ENCODE measurements at places on chromosomes 11 and 22. TPM values are rescaled to one million over a fixed set of nuclear protein-coding genes. Genes with fewer than 3 reads are reported as not detected.

OR5P2 gene
- not detected for total RNA-seq

CNGA4 gene
- total RNA-seq = not detected

FDXACB1 gene
- 4.7 TPM for total RNA-seq

PARVA gene
- total RNA-seq = 0.20 TPM

LARGE1 gene
- total RNA-seq = 0.22 TPM

MS4A6A gene
- 1.7 TPM for total RNA-seq

SLC22A8 gene
- not detected for total RNA-seq

TMEM218 gene
- 15.9 TPM for total RNA-seq

B3GAT1 gene
- total RNA-seq = 0.53 TPM

OR8G1 gene
- 0.54 TPM for total RNA-seq

YPEL4 gene
- total RNA-seq = 0.51 TPM

LMNTD2 gene
- 3.9 TPM for total RNA-seq

GRCh38 chr22:39134366-39135091 lies 18.0 kb downstream of the CBX7 start:
- no peak overlapping the region for H3K4me3 ChIP-seq
- no peak overlapping the region for H3K27ac ChIP-seq
- DNase-seq = no peak
- H3K4me1 ChIP-seq = peaks cover 13% of the 10 kb centered on the region

- no peaks in the 10 kb centered on the region for H3K27me3 ChIP-seq
- H3K4me3 ChIP-seq = no peak overlapping the region
- no peaks in the 10 kb centered on the region for H3K4me1 ChIP-seq
- H3K27ac ChIP-seq = no peak overlapping the region
- H3K36me3 ChIP-seq = no peaks in the 10 kb centered on the region
Observed at GRCh38 chr11:81246941-81247340, 1486.7 kb downstream of the FAM181B start.

- no peaks in the 10 kb centered on the region for H3K27me3 ChIP-seq
- peaks cover 96% of the 10 kb centered on the region for H3K36me3 ChIP-seq
- H3K27ac ChIP-seq = no peak overlapping the region
- no peak overlapping the region for H3K4me3 ChIP-seq
Observed at GRCh38 chr11:34135439-34135838, 30.0 kb downstream of the NAT10 start.

DNA sequence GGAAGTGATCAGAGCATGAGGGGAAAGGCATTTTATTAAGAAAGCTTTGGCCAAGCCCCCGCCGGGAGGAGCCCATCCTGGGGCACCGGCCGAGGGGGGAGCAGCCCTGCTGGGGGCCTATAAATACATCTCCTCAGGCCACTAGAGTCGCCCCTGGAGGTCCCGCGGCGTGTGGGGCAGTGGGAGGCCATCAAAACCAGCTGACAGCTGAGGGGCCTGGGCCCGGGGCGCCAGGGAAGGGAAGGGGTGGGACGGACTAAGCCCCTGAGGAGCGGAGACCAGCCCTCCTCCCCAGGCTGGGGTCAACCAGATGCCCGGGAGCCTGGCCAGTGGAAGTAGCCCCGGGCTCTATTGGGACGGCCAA lies 13.1 kb downstream of the SCARF2 start:
- H3K27me3 ChIP-seq = peaks cover 72% of the 10 kb centered on the region
- H3K36me3 ChIP-seq = no peaks in the 10 kb centered on the region
- no peak overlapping the region for H3K27ac ChIP-seq
- H3K4me1 ChIP-seq = peaks cover 44% of the 10 kb centered on the region
- DNase-seq = no peak
- no peak overlapping the region for H3K4me3 ChIP-seq

DNA sequence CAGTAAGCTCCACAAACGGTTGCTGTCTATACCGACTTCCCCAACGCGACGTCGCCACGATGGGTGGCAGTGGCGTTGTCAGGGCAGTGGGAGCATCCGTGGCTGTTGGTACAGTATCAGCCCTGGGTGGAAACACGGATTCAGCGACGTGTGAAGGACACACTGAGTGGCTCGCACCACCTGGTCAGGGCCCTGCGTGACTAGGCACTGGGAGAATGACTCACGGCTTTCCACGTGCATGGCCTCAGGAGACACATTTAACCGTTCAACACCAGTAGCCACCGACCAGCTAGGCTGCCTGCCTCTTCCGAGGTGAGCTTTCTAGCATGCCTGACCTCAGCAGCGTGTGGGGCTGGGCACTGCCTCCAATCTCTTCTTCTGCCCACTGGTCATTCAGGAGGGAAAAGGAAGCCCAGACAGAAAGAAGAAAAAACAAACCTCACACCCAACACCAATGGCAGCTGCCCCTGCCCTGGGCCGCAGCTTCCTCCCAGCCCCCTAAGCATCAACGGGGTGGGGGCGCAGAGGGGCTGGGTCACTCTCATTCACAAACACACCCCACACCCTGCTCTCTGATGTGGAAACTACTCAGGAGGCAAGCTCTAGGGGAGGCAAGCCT lies 59.0 kb downstream of the MYH9 start:
- peak; percentile 60 for DNase-seq
- H3K27me3 ChIP-seq = no peaks in the 10 kb centered on the region
- H3K4me1 ChIP-seq = peaks cover 58% of the 10 kb centered on the region
- H3K4me3 ChIP-seq = no peak overlapping the region
- peak overlapping the region; percentile 91 for H3K27ac ChIP-seq

DNA sequence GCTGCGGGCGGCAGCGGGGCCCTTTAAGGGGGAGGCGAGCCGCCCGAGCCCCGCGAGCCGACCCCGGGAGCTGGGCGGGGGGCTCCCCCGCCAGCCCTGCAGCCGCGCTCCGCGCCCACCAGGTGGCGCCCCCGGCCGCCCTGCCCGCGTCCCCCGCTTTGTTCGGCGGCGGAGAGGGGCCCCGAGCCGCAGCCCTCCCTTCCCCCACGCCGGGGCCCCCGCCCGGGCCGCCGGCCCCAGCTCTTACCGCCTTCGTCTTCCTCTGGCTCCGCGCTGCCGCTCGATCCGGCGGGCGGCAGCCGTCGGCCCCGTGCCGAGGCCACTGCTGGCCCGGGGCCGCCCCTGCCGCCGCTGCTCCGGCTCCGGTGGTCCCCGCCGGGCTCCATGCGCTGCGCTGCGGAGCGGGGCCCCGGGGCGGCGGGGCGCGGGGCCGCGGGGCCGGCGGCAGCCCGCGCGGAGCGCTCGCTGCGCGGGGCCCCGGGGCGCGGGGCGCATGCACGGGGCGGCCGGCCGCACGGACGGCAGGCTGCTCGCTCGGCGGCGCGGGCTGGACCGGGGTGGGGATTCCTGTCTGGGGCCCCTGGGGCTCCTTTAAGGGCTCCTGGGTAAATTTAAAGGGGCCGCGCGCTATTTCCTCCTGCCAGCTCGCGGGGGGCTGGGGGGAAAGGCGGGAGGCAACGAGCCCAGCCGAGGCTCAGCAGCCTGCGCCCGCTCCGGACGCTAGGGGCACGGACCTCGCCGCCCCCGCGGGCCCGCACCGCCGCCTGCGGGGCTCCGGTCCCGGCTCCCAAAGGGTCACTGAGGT lies at the start of gene ZFTA:
Gene ZFTA, minus strand, starts transcription at position 539 of the 805 bp plus-strand sequence. Its CDS starts 153 bp downstream, at position 386.
- H3K27me3 ChIP-seq = no peaks in the 10 kb centered on the region
- peaks cover 19% of the 10 kb centered on the region for H3K36me3 ChIP-seq
- peak within 1 kb of the TSS; percentile 65 for H3K27ac ChIP-seq
- peak; percentile 81 for DNase-seq
- H3K4me3 ChIP-seq = peak within 1 kb of the TSS; percentile 60
- peaks cover 8% of the 10 kb centered on the region for H3K4me1 ChIP-seq

GRCh38 chr11:34330653-34331052 lies 27.2 kb downstream of the ABTB2 start:
- H3K4me1 ChIP-seq = no peaks in the 10 kb centered on the region

- DNase-seq = no peak
- peaks cover 81% of the 10 kb centered on the region for H3K36me3 ChIP-seq
- H3K27me3 ChIP-seq = no peaks in the 10 kb centered on the region
Observed at GRCh38 chr11:72721689-72722049, 30.5 kb downstream of the ARAP1 start.

GRCh38 chr22:47169801-47170140 lies 407.3 kb downstream of the TBC1D22A start:
- H3K27me3 ChIP-seq = no peaks in the 10 kb centered on the region
- H3K4me3 ChIP-seq = no peak overlapping the region
- no peak overlapping the region for H3K27ac ChIP-seq
- no peak for DNase-seq
- no peaks in the 10 kb centered on the region for H3K36me3 ChIP-seq

- peaks cover 56% of the 10 kb centered on the region for H3K36me3 ChIP-seq
- no peak overlapping the region for H3K4me3 ChIP-seq
- H3K4me1 ChIP-seq = peaks cover 20% of the 10 kb centered on the region
Observed at GRCh38 chr11:72226701-72227100, 2.1 kb downstream of the INPPL1 start.

- no peaks in the 10 kb centered on the region for H3K4me1 ChIP-seq
- DNase-seq = no peak
- H3K36me3 ChIP-seq = no peaks in the 10 kb centered on the region
- H3K4me3 ChIP-seq = no peak overlapping the region
- H3K27ac ChIP-seq = no peak overlapping the region
Observed at GRCh38 chr11:19089421-19089820, 27.5 kb upstream of the ZDHHC13 start.

DNA sequence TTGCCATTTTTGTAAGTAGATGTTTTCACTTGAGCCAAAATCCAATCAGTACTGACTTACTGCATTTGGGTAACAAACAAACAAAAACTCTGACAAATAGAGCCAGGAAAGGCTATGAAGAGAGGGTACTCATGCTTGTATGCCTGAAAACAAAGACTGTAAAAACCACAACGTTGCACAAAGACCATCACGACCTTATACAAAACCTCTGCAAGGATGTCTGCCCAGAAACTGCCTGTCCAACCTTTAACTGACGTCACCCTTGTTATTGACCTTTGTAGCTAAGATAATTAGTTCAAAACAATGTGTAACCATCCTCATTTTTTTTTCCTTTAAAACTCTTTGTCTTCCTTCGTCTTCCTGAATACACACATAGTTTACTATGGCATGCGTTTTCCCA lies 804 bp upstream of the CREBZF start:
- H3K4me1 ChIP-seq = peaks cover 14% of the 10 kb centered on the region
- peaks cover 24% of the 10 kb centered on the region for H3K36me3 ChIP-seq
- H3K4me3 ChIP-seq = no peak overlapping the region
- H3K27ac ChIP-seq = peak overlapping the region; percentile 98
- DNase-seq = no peak
- no peaks in the 10 kb centered on the region for H3K27me3 ChIP-seq

GRCh38 chr22:31286360-31287255 lies 5.7 kb downstream of the PIK3IP1 start:
- no peak overlapping the region for H3K4me3 ChIP-seq
- H3K36me3 ChIP-seq = no peaks in the 10 kb centered on the region
- peaks cover 21% of the 10 kb centered on the region for H3K4me1 ChIP-seq
- H3K27me3 ChIP-seq = no peaks in the 10 kb centered on the region

- DNase-seq = no peak
- no peak overlapping the region for H3K27ac ChIP-seq
- peaks cover 8% of the 10 kb centered on the region for H3K27me3 ChIP-seq
- H3K36me3 ChIP-seq = no peaks in the 10 kb centered on the region
- peaks cover 2% of the 10 kb centered on the region for H3K4me1 ChIP-seq
Observed at GRCh38 chr22:40674274-40674673, 5.0 kb upstream of the MCHR1 start.

GRCh38 chr11:34316347-34317035 lies 41.3 kb downstream of the ABTB2 start:
- H3K27me3 ChIP-seq = peaks cover 63% of the 10 kb centered on the region
- no peaks in the 10 kb centered on the region for H3K36me3 ChIP-seq
- no peak for DNase-seq
- no peak overlapping the region for H3K4me3 ChIP-seq
- no peak overlapping the region for H3K27ac ChIP-seq

GRCh38 chr11:35207471-35208403 lies 68.8 kb downstream of the CD44 start:
- H3K27me3 ChIP-seq = no peaks in the 10 kb centered on the region
- H3K36me3 ChIP-seq = no peaks in the 10 kb centered on the region
- no peak for DNase-seq

GRCh38 chr11:78244080-78244479 lies 55.4 kb downstream of the USP35 start:
- no peaks in the 10 kb centered on the region for H3K4me1 ChIP-seq
- no peak overlapping the region for H3K27ac ChIP-seq
- no peak for DNase-seq
- no peak overlapping the region for H3K4me3 ChIP-seq

- no peak overlapping the region for H3K4me3 ChIP-seq
- no peaks in the 10 kb centered on the region for H3K27me3 ChIP-seq
- peaks cover 4% of the 10 kb centered on the region for H3K4me1 ChIP-seq
- no peak for DNase-seq
Observed at GRCh38 chr11:131683131-131683530, 312.7 kb downstream of the NTM start.

- H3K4me3 ChIP-seq = no peak overlapping the region
- no peaks in the 10 kb centered on the region for H3K27me3 ChIP-seq
- no peaks in the 10 kb centered on the region for H3K36me3 ChIP-seq
- no peak overlapping the region for H3K27ac ChIP-seq
- DNase-seq = no peak
- H3K4me1 ChIP-seq = no peaks in the 10 kb centered on the region
Observed at GRCh38 chr11:104343578-104343977, 179.6 kb upstream of the PDGFD start.

GRCh38 chr22:49513358-49513851 lies 314.3 kb downstream of the BRD1 start:
- no peak overlapping the region for H3K4me3 ChIP-seq
- H3K27ac ChIP-seq = no peak overlapping the region
- no peaks in the 10 kb centered on the region for H3K4me1 ChIP-seq
- H3K36me3 ChIP-seq = peaks cover 14% of the 10 kb centered on the region

- no peak overlapping the region for H3K4me3 ChIP-seq
- H3K27me3 ChIP-seq = 0 out of 2 replicates have a peak, but pooled peaks cover 5% of the 10 kb centered on the region
- H3K27ac ChIP-seq = no peak overlapping the region
- peaks cover 11% of the 10 kb centered on the region for H3K4me1 ChIP-seq
- DNase-seq = no peak
Observed at GRCh38 chr11:2798951-2799761, 86.4 kb downstream of the CDKN1C start.

DNA sequence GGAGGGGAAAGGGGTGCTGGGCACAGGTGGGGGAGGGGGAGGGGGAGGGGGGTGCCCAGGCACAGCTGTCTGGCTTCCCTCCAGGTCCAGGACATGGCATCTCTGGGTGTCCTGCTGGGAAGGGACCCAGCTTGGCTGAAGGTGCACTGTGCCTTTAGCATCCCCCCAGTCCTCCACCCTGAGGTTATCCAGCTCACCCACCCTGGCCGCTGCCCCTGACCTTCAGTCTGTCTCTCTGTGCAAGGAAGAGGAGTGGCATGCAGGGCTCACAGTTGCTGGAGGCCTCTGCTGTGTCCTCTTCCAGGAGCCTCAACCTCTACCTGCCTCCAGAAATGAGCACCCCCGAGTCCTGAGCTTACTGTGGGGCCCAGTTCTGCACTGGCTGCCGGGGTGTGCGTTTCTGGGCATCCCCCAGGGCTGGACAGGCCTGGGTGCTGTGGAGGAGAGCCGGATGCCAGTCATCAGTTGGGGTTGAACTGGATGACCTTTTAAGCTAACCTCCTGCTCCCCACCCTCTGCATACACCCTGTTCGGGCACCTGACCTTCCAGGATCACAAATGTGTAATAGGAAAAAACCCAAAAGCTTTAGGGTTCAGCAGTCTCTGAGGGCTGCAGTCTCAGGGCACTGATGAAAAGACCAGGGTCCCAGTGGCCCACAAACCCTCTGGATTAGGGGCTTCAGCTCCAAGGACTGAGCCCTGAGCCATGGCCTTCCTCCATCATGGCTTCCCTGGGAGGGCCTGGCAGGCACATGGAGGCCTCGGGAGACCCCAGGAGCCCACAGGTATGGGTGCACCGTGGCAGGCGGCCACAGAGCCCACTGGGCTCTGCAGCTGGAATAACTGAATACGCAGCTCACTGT lies 9.6 kb upstream of the CTSD start:
- no peak for DNase-seq
- peaks cover 23% of the 10 kb centered on the region for H3K4me1 ChIP-seq
- H3K36me3 ChIP-seq = no peaks in the 10 kb centered on the region
- no peak overlapping the region for H3K4me3 ChIP-seq

GRCh38 chr11:2318707-2319106 lies 16.9 kb downstream of the TSPAN32 start:
- no peak for DNase-seq
- H3K4me1 ChIP-seq = peaks cover 28% of the 10 kb centered on the region
- no peak overlapping the region for H3K4me3 ChIP-seq
- H3K36me3 ChIP-seq = no peaks in the 10 kb centered on the region
- peaks cover 21% of the 10 kb centered on the region for H3K27me3 ChIP-seq

Data from K562 (cell line).